ENCODE measurements at places on chromosomes 3 and 15.

GRCh38 chr3:177452831-177453450, 255.7 kb upstream of the TBL1XR1 start:
- no peaks in the 10 kb centered on the region for H3K27me3 ChIP-seq
- peaks cover 55% of the 10 kb centered on the region for H3K4me1 ChIP-seq
- H3K27ac ChIP-seq: peak overlapping the region; percentile 71
- no peak for DNase-seq

GRCh38 chr3:67609709-67610108, 44.7 kb downstream of the SUCLG2 start:
- H3K36me3 ChIP-seq: peaks cover 40% of the 10 kb centered on the region
- no peak for DNase-seq
- no peak overlapping the region for H3K27ac ChIP-seq

DNA sequence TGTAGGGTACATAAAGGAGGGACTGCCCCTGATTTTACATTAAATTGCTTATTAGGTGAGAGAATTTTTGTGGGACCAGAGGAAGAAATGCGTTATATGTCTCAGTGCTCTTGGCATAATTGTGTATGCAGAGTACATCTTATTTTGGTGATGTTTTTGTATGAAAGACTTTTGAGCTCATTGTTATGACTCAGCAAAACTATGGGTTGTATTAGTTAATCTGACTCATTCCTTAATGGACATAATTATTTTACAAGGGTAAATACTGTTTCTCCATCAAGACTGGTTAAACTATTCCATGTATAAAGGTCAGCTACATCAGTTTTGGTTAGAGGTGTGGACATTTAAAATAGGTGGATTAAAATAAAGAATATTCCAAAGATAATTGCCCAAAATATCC, 156.8 kb downstream of the ALCAM start:
- DNase-seq: no peak
- peaks cover 5% of the 10 kb centered on the region for H3K4me1 ChIP-seq
- H3K27me3 ChIP-seq: no peaks in the 10 kb centered on the region
- no peaks in the 10 kb centered on the region for H3K36me3 ChIP-seq

- no peaks in the 10 kb centered on the region for H3K36me3 ChIP-seq
- H3K4me1 ChIP-seq: peaks cover 20% of the 10 kb centered on the region
- peak; percentile 99 for DNase-seq
- H3K27me3 ChIP-seq: no peaks in the 10 kb centered on the region
These were observed at the start of gene TFG for GRCh38 chr3:100708989-100709841. TSS of gene TFG (plus strand) at chr3:100709494. CDS start at chr3:100713686, 4,192 bp downstream.

DNA sequence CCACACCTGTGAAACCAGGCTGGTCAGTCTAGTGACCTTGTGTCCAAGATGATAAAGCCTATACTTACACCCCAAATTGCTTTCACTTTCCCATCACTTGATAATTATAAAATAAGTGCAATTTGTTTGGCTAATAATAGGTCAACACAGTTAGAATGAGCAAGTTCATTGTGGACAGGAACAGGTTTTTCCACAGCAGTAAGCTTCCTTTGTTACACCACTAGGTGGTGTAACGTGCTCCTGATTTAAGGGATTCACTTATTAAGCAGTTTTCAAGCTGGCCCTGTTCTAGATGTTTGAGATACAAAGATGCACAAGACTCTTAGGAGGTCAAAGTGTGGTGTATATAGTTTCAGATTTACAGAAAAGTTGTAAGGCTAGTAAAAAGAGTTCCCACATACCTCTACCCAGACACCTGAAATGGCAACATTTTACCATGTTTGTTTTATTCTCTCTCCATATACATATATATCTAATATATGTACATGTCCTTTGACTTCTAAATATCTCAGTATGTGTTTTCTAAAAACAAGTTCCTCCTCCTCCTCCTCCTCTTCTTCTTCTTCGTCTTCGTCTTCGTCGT, 6.8 kb upstream of the MFSD1 start:
- H3K27ac ChIP-seq: no peak overlapping the region
- H3K4me3 ChIP-seq: no peak overlapping the region
- no peaks in the 10 kb centered on the region for H3K4me1 ChIP-seq
- no peaks in the 10 kb centered on the region for H3K27me3 ChIP-seq

Measured in sigmoid colon (tissue), 7 donors.